ENCODE measurements at places on chromosomes 1 and 21.
A peak's percentile ranks its signal among the peaks of the same experiment; 100 is the strongest.

DNA sequence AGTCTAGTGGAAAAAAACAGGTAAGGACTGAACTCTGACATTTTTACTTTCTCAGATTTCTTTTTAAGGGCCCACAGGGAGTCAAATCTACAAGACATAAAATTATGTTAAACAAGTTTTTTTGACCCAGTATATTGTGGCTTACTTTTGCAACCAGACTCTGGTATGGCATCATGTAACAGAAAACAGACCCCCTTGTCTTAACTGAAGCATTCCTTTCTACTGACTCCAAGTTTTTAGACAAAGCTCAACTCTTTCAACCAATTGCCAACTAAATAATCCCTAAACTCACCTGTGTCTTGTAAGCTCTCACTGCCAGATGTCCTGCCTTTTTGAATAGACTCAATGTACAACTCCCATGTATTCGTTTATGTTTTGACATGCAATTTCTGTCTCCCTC lies 64.3 kb downstream of the FASLG start:
- no peak for DNase-seq

DNA sequence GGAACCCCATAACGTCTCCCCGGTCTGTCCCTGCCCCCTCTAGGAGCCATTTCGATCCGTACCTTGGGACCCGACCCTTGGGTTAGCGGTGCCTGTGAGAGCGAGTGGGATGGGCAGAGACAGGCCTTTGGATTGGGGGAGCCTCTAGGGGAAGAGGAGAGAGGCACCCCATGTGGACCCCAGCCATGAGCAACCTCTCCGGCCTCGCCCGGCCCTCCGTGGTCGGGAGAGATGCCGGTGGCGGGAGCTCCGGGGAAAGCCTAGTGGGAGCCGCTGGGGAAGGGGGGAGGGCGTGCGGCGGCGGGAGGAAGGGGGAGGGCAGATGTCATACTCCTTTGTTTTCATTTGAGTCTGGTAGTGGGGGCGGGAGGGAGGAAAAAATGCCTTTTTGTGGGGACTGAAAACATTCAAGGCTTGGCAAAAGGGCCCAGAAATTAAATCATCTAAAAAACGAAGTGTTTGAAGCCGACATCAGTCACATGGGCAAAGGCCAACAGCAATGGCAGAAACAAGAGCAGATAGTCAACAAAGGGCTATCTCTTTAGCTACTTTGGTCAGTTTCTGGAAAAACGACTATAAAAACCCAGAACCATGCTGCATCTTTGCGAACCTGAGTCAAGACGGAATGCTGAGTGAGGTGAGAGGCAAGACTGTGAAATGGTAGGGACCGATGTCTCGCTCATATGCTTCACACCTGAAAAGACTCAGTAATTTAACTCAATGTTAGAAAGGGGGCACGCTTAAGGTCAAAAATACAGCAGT lies 758 bp downstream of the PTBP2 start:
- peak; percentile 50 for DNase-seq

- no peak for DNase-seq
These were observed 8.3 kb downstream of the EPHX1 start for GRCh38 chr1:225818229-225818628.

DNA sequence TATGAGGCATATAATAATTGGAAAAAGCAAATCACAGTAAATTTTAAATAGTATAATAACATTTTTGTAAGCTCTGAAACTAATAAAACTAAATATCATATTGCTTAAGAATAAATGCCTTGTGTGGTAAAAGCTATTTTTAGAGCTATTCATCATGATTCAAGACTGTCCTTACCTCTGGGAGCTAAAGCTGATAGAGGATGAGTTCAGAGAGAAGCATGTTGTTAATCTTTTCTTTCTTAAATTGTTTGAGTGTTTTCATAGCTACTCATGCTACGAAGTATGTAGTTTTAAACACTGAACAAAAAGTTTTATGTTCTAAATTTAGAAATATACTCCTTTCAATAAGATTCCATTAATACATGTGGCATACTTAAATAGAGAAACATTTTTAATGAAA lies 30.5 kb downstream of the IFI16 start:
- DNase-seq = no peak

GRCh38 chr1:150155413-150156071 lies 5.8 kb downstream of the PLEKHO1 start:
- DNase-seq = no peak

All from WTC11 (cell line).